Gastroesophageal sphincter (tissue), 4 donors: ENCODE measurements at places on chromosomes 6 and 20. TPM values are rescaled to one million over a fixed set of nuclear protein-coding genes. Genes with fewer than 3 reads are reported as not detected.

- ATAC-seq, result peak; percentile 84
Observed at GRCh38 chr6:168035098-168035660, 37.7 kb downstream of the KIF25 start.

The CFAP206 gene
- total RNA-seq, result not detected

DNA sequence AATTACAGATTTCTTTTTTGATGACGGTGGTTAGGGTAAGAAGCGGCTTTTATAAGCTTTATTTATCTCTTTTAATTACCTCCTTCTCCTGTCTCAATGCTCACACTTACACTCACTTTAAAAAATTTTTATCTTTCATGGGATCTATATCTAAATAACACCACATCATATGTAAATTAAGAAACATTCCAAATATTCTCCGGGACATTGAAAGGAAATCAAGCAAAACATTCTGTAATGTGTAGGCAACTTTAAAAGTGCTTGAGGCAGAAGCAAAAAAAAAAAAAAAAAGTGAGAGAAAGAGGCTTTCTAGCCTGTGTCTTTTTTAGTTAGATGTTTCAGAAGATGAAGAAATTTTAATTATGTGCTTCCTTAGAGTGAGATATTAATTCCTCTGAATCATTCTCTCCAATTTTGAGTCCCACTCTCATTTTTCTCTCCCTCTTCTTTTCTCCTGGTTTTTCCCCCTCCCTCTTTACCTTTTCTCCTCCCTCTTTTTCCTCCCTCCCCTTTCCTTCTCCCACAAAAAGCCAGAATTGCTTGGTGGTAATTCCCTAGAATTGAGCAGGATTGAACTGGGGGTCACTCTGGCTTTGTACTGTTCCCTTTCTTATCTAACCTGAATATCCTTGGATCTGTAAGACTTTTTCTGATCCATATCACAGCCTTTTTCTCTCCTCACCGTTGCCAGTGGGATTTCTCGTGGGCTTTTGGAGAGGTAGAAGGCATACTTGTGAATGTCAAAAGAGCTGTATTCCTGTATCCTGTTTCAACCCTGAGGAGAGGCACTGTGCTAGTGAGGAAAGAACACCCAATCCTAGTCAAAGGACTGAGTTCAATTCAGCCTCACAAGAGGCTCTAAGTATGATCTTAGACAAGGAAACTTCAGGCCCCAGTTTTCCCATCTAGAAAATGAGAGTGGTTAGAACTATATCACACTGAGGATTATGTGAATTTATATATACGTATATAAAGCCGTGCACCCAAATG is 30.4 kb downstream of the KCNQ5 start:
- ATAC-seq, result no peak

The OOEP gene
- not detected for total RNA-seq

DNA sequence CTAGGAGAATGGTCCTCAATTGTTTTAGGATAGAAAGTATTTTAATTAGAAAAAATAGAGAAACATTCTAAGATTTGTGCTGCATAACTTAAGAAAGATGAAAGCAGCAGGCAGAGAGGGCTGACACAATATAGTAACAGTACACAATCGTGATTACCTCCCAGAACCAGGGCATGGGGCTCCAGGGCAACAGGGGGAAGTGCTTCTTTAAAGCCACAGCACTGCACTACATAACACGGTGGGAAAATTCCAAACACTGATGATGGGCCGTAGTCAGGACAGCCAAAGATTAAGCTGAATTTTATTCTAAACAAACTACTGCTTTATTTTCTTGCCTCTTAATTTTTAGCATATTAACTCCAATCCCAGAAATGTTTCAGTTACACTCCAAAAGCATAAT is 14.4 kb downstream of the EXOC2 start:
- ATAC-seq, result no peak

- ATAC-seq, result peak; percentile 100
Observed at GRCh38 chr20:58388882-58389323, at the start of gene VAPB. Gene VAPB (plus strand): TSS chr20:58389229. CDS start chr20:58389460, 231 bp downstream.

- ATAC-seq, result no peak
Observed at GRCh38 chr20:10309326-10309725, 90.7 kb downstream of the SNAP25 start.

GRCh38 chr20:31595654-31596411 is 9.3 kb upstream of the ID1 start:
- ATAC-seq, result peak; percentile 94

- no peak for ATAC-seq
Observed at GRCh38 chr6:27294409-27294808, 17.7 kb downstream of the POM121L2 start.

The AIF1 gene
- total RNA-seq, result 5.6 TPM

The CDSN gene
- not detected for total RNA-seq

DNA sequence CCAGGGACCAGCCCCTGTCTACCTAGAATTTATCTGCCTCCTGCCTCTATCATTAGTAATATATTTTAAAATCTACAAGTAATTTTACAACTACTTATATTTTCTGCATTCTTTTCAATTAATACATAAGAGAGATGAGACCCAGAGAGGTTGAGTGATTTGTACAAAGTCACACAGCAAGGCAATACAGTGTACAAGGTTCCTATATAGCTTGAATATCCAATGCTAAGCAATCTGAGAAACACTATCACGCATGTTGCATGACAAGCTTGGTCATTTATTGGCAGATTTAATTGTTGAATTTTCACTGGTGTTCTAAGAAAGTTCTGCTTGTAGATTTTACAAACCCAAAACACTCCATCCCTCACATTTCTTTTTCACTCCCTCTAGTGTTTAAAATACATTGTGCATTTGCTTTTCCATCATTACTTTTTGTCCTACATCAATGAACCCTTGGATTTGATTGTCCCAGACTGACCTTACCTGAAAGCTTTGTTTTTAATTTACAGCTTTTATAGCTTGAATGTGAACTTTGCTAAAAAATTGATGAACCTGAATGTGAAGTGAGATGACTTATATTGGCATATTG is 520.9 kb upstream of the CITED2 start:
- no peak for ATAC-seq

DNA sequence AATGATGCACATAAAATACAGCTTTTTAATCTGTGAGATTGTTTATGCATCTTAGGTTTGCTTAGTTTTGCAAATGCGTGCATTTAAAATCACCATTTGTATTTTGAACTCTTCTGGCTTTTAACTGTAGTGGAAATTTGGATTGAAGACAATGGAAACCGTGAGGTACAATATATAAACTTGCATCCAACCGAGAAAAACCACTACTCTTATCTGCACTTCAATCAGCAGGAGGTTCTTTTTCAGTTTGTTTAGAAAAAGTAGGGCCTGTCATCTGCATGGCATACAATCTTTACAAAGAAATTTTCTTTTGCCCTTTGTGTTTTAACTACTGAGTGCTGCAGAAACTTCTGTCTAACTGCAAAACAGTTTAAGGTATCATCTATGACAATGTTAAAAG is 132.8 kb downstream of the LAMA2 start:
- ATAC-seq, result no peak

The ARMC2 gene
- 3.6 TPM for total RNA-seq

- ATAC-seq, result no peak
Observed at GRCh38 chr20:22507240-22507961, 77.0 kb downstream of the FOXA2 start.

GRCh38 chr6:157322792-157323254 is 496 bp downstream of the TMEM242 start:
- no peak for ATAC-seq

GRCh38 chr6:14918200-14918907 is 327.5 kb upstream of the JARID2 start:
- no peak for ATAC-seq

- ATAC-seq, result no peak
Observed at GRCh38 chr6:51753635-51754034, 333.8 kb downstream of the PKHD1 start.

DNA sequence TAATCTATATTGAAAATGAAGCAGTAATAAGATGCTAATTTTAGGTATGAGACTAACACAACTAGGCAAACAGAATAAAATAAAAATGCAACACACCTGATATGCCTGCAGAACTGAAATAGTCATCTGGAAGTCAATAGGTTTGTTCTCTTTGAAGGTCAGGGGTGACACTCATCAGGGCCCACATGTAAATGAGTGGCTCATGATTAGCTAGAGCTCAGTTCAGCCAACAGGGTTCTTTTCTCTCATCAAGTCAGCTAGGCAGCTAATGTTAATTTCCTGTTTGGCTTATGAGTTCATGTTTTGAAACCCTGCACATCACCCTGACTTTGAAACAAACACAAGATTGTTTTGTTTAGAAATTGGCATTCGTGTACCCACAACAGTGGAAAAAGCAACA is 23.8 kb downstream of the SMLR1 start:
- ATAC-seq, result no peak

The SMLR1 gene
- total RNA-seq, result not detected

GRCh38 chr6:2976060-2976459 is 4.7 kb upstream of the SERPINB6 start:
- ATAC-seq, result no peak

DNA sequence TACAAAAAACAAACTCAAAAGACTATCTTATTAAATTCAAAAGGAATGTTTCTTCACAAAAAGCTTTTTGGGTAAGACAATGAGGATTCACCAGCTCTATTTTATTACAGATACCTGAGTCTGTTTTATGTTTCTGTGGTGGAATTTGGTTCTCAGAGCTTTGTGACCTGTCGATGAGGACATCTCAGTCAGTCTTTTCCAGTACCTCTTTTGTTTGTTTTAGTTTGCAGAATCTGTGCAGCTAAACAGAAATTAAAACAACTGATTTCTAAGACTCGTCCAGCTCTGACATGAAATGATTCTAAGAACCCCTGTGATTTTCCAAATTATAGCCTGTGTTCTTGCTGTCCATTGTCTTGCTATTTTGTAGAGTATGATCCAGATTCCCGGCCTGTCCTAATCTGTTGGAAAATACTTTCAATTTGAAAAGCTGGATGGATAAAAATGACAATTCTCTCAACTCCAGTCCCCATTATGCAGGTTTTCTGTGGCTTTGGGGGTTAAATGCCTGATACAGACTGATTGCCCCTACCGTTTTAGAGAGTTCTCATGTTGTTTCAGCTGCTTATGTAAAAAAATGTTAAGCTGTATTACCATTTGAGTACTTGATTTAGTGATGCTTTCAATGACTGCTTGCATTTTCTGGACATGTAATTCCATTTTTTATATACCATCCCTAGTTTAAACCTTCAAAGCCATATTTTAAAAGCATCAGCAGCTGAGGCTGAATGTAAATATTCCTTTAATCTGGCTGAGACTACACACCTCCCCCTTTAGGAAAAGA is 94.2 kb upstream of the TAB2 start:
- no peak for ATAC-seq

The SPEF1 gene
- total RNA-seq, result not detected

The LAMP5 gene
- not detected for total RNA-seq
